Osteoblast (primary cell): ENCODE measurements at places on chromosomes 7 and 10. TPM values are rescaled to one million over a fixed set of nuclear protein-coding genes. Genes with fewer than 3 reads are reported as not detected.
A peak's percentile ranks its signal among the peaks of the same experiment; 100 is the strongest.

DNA sequence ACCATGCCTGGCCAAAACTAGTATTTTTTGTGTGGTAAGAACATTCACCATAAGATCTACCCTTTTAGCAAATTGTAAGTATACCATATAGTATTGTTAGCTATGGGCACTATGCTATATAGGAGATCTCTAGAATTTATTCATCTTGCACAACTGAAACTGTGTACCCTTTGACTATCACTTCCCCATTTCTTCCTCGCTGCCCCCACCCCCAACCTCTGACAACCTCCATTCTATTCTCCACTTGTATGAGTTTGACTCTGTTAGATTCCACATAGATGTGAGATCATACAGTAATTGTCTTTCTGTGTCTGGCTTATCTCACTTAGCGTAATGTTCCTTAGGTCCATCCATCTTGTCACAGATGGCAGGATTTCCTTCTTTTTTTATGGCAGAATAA is 3.6 kb downstream of the CASP7 start:
- H3K27ac ChIP-seq = no peak overlapping the region
- DNase-seq = no peak
- H3K36me3 ChIP-seq = no peaks in the 10 kb centered on the region
- H3K27me3 ChIP-seq = no peaks in the 10 kb centered on the region
- peaks cover 11% of the 10 kb centered on the region for H3K4me1 ChIP-seq

DNA sequence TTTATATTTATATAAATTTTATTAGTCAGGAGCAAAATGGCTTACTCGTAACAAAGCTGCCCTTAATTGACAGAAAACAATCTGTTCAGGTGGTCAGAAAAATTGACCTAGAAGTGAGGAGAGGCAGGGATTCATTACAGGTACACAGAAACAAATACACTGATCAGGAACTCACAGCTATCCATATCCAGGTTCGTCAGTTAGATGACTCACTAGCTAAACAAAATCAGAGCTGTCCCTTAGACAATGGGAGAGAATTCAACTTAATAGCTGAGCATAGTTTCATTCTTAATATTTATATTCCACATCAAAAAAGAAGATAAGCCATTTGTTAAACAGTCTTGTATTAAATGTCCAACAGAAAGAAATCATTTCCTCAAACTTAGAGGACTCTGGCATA is 41.7 kb downstream of the HYCC1 start:
- H3K27me3 ChIP-seq = no peaks in the 10 kb centered on the region
- peaks cover 66% of the 10 kb centered on the region for H3K36me3 ChIP-seq
- H3K27ac ChIP-seq = no peak overlapping the region
- H3K4me3 ChIP-seq = no peak overlapping the region
- no peak for DNase-seq
- H3K4me1 ChIP-seq = no peaks in the 10 kb centered on the region

DNA sequence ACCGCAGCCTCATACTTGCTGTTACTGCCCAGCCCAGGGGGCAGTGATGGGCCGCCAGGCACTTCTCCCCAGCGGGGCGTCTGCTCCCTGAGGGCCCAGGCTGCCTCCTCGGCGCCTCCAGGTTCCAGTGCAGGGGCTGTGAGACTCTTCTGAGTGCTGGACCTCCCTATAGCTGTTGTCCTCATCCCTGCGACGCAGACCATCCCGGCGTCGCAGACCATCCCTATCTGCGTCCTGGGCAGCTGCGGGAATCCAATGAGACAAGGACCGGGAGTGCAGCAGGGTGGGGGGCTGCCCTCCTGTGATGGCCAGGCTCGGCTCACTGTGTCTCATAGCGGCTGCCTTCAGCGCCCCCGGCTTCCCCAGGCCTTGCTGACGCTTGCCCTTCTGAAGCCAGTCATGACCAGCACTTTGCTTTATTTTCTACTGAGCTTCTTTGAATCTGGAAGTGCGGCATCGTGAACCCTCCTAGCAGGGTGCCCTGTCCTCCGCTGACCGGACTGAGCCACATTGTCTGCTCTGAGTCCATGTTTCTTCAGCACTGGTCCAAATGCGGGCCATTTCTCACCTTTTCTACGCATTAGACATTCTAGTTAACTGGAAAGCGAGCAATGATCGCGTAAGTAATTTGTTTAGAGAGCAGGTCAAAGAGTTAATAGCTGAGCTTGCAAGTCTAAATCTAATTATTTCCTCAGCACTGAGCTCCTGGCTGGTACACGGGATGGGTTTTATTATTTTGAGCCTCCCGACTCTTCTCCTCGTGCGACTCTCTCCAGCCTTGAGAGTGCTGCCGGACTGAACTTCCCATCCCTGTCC is 339.5 kb downstream of the WDR37 start:
- no peaks in the 10 kb centered on the region for H3K27me3 ChIP-seq
- no peak overlapping the region for H3K27ac ChIP-seq
- DNase-seq = no peak
- H3K36me3 ChIP-seq = no peaks in the 10 kb centered on the region
- H3K4me3 ChIP-seq = no peak overlapping the region

Gene SERPINE1
- total RNA-seq = 237 and 278 TPM in 2 replicates

- H3K4me1 ChIP-seq = peaks cover 8% of the 10 kb centered on the region
- no peaks in the 10 kb centered on the region for H3K27me3 ChIP-seq
- DNase-seq = no peak
- H3K4me3 ChIP-seq = no peak overlapping the region
These were observed 27.1 kb upstream of the DNMBP start for GRCh38 chr10:100036850-100037249.

DNA sequence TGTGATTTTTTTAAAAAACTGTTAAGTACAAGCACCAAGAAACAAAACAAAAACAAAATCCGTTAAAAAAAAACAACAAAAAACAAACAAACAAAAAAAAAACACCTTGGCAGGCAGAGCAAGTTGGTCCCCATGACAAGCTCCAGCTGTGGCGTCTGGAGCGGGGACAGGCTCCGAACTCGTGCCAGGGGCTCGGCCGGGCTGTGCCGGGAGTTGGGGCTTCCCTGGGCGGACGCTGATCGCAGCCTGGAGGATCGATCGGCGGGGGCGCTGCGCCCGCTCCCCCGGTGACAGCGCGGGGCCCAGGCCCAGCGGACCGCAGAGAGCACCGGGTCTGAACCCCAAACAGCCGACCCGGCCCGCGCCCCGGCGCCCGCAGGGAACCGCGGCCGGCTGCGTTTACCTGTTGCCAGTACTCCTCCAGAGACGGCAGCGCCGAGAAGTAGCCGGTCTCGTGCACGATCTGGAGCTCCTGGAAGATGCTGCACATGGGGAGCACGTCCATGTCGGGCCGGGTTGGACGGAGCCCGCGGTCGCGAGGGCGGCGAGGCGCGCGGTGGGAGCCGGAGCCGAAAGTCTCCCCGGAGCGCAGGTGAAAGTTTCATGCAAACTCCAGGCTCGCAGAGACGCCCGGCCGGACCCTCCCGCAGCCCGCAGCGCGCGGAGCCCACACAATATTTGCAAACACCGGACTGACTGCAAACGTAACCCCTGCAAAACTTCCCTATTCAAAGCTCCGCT is at the start of gene KLF6:
Gene KLF6, minus strand, starts transcription at position 700 of the 741 bp plus-strand sequence. Its CDS starts 195 bp downstream, at position 505.
- H3K4me3 ChIP-seq = peak within 1 kb of the TSS; percentile 80
- no peaks in the 10 kb centered on the region for H3K27me3 ChIP-seq
- H3K27ac ChIP-seq = peak within 1 kb of the TSS; percentile 100
- peaks cover 31% of the 10 kb centered on the region for H3K4me1 ChIP-seq
- peaks cover 45% of the 10 kb centered on the region for H3K36me3 ChIP-seq
- DNase-seq = peak; percentile 87

DNA sequence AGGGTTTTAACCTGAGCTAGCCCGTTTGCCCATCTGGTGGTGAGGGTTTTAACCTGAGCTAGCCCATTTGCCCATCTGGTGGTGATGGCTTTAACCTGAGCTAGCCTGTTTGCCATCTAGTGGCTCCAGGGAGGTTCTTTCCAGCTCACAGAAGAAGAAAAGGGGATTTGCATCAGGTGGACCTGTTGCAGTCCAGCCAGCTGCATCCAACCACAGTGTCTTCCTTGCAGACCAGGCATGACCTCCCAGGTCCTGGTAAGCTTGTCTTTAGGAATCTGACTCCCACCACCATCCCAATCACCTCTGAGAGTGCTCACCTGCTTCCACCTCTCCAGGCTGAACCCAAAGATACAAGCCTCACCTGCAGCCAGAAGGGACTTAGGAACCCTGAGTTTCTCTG is 62.4 kb upstream of the EMX2 start:
- DNase-seq = no peak
- peaks cover 4% of the 10 kb centered on the region for H3K27me3 ChIP-seq
- no peak overlapping the region for H3K4me3 ChIP-seq
- no peaks in the 10 kb centered on the region for H3K36me3 ChIP-seq
- no peak overlapping the region for H3K27ac ChIP-seq
